ENCODE measurements at places on chromosomes 3 and 15.

DNA sequence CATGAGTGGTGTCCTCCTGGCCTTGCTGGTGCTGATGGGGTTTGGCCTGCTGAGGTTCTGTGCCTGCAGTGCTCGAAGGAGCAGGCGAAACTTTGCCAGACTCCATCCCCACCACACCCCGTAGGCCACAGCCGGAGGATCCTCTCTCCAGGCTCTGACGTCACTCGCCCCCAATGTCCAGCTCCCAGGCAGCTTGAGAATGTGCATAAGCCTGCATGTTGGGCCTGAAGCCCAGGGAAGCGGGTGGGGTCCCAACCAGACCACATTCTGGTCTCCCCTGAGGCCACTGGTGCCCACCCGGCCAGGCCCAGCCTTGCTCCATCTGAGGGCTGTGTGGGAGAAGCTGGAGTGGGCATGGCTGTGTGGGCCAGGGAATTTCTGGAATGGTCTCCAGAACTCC lies 109.8 kb downstream of the ASB7 start:
- no peak for DNase-seq

GRCh38 chr15:87967951-87968350 lies 288.6 kb downstream of the NTRK3 start:
- no peak for DNase-seq

DNA sequence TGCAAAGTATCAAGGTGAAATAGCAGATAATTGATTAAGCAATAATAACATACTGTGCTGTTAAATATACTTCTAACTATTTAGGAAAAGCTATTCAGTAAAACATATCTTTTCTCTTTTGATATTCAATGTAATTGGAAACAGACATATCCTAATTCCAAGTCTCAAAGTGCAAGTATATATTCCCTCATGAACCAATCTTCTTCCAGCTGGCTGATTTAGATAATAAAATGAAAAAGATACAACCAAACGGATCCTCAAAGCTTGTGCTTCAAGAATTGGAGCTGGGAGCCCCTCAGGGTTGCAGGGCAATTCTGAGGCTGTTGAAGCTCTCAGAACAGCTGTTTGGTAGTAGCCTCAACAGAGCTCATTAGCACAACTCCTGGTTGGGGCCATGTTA lies 236.6 kb downstream of the ZIC1 start:
- DNase-seq: no peak

- DNase-seq: peak; percentile 37
Measured at GRCh38 chr3:143751643-143752178, 96.6 kb downstream of the SLC9A9 start.

- DNase-seq: no peak
Measured at GRCh38 chr15:81338170-81339007, 14.4 kb upstream of the STARD5 start.

DNA sequence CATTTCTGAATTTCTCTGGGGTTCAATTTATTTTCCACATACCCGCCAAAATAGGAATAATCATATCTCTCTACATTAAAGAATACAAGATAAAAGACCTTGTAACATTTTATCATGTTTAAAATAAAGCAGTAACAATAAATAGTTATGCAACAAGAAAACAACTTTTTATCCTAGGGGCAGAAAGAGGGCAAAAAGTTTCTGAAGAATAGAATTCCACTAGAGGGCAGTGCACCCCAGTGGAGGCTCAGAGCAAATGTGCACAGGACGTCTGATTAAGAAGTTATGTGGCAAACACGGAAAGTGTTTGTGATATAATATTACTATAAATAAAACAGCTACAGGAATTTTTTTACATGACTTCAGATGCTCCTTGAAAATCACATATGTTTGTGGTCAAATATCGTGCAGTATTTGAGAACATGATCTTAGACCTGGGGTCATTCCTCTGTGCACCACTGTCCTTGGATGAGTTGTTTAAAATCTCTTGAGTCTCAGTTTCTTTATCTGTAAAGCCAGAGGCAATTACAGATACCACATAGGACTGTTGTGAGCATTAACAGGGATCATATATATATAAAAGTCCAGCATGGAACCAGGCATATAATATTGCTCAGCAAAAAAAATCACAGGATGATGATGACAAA lies 13.2 kb upstream of the PIK3R4 start:
- peak; percentile 74 for DNase-seq

GRCh38 chr15:40693904-40694687 lies 878 bp upstream of the RAD51 start:
- DNase-seq: no peak

DNA sequence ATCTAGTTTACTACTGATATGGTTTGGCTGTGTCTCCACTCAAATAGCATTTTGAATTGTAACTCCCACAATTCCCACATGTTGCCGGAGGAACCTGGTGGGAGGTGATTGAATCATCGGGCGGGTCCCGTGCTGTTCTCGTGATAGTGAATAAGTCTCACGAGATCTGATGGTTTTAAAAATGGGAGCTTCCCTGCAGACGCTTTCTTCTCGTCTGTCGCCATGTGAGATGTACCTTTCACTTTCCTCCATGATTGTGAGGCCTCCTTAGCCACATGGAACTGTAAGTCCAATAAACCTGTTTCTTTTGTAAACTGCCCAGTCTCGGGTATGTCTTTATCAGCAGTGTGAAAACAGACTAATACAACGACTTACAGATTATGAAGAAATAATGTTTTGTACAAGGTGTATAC lies 35.6 kb upstream of the PYDC2 start:
- no peak for DNase-seq

DNA sequence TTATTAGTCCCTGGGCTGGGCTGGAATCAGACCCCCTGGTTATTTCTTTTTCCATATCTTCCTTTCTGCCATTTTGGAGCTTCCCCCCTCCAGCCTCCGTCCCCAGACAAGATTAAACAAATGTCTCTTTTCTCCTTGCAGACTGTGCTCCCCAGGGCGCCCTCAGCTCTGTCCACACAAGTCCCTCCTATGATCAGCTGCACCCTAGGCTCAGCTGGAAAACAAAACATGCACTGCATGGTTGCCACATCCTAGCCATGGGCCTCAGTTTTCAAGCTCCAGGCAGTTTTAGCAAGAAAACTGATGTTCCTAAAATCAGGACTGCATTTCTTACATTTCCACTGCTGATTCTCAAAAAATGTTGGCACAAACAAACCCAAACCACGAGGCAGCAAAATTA lies 23.5 kb upstream of the RFTN1 start:
- DNase-seq: no peak

- DNase-seq: no peak
Measured at GRCh38 chr3:124935264-124935663, 713 bp upstream of the MUC13 start.

DNA sequence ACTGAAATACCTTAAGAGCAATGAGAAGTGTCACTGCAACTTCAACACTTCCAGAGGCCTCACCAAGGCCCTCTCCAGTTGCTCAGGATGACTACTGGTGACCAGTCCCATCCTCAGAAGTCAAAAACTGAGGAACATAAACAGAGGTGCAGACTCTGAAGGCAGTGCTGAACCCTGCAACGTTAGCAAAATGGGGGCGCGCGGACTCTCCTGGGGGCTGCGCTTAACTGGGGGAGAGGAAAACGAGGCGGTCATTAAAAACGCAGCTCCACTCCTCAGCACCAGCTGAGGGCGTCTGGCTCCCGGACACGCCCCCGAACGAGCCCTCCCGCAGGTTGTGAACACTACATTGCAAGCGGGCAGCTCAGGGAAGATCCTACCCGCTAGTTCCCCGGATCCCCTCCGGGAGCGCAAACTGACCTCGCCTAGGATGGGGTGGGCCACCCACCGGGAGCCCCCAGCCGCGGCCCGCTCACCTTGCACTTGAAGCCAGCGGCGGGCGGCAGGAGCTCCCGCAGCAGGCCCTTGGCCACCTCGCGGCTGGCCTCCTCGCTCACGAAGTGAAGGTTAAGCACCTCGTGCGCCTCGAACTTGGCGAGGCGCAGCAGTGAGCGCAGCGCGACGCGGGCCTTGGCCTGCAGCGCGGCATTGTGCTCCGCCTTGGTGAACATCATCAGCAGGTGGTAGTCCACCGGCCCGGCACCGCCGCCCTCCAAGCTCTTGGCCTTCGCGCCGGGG lies 711 bp downstream of the XXYLT1 start:
- peak; percentile 19 for DNase-seq

- DNase-seq: peak; percentile 36
Measured at GRCh38 chr3:5011555-5012256, 32.5 kb downstream of the BHLHE40 start.

DNA sequence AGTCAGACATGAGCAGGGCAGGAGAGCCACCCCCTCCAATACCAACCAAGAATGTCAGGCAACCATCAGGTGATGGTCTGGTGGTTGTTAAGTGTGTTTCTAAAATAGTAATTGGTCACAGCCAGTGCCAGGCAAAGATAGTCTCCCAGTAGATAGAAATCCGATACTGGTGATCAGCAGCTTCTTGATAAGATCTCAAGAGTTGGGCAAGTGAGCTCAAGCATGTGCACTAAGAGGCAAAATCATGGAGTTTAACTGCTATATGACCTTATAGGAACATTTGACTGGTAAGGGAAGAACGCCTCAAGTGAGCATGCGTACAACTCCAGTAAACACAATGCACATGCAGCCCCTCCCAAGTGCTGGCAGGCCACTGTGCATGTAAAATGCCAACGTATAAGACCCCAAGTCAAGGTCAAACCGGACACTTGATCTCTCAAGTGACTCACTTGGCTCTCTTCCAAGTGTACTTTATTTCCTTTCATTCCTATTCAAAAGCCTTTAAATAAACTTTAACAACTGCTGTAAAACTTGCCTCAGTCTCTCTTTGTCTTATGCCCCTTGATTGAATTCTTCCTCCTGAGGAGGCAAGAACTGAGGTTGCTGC lies 36.0 kb upstream of the CBLB start:
- no peak for DNase-seq

- DNase-seq: no peak
Measured at GRCh38 chr3:119401069-119401468, 62.3 kb downstream of the TMEM39A start.

- DNase-seq: no peak
Measured at GRCh38 chr15:44157679-44158078, 37.4 kb downstream of the FRMD5 start.

GRCh38 chr3:193592841-193593667 lies at the start of gene OPA1:
OPA1 (plus strand) TSS chr3:193593208; CDS start chr3:193593378, 170 bp downstream.
- peak; percentile 92 for DNase-seq

GRCh38 chr3:136938334-136938733 lies 19.4 kb upstream of the IL20RB start:
- no peak for DNase-seq

All from CD4-positive, alpha-beta T cell treated with Interleukin-17A for 1 hour (primary cell).